ENCODE measurements at places on chromosomes 3 and 15.

- no peak for DNase-seq
These were observed 99.4 kb downstream of the IQSEC1 start for GRCh38 chr3:12973827-12974226.

- no peak for DNase-seq
These were observed 144.4 kb upstream of the NR2F2 start for GRCh38 chr15:96186105-96186504.

DNA sequence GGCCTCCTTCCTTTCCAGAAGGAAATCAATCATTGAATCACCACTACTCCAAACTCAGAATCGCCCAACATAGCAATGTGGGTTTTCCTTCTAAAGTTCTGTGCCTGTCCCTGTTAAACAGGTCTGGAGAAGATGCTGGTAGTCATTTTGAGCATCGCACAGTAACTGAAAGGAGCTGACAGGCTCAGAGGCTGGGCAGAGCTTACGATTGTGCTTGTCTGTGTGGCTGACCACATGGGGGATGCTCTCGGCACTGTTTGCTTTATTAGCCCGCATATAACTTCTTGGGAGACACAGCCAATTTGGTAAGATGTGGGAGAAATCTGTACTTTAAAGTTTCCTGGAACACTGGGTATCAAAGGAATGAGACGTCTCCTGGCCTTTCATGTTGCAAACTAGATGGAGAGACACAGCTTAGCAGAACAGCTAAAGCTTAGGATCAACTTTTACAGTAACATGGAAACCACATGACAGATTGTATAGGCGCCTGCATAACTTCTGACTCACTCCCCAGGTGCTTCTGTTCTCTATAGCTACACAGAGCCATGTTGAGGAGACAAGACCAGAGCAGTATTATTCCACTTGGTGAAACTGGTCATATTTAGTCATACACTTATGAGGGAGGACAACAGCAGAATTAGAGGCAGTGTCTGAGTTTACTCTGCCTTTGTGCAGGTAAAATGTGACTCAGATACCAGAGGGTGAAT is 374.1 kb downstream of the RORA start:
- DNase-seq, result no peak

- no peak for DNase-seq
These were observed 277.2 kb downstream of the SHQ1 start for GRCh38 chr3:72571052-72571451.

GRCh38 chr3:108673988-108674661 is 83.1 kb downstream of the RETNLB start:
- no peak for DNase-seq

DNA sequence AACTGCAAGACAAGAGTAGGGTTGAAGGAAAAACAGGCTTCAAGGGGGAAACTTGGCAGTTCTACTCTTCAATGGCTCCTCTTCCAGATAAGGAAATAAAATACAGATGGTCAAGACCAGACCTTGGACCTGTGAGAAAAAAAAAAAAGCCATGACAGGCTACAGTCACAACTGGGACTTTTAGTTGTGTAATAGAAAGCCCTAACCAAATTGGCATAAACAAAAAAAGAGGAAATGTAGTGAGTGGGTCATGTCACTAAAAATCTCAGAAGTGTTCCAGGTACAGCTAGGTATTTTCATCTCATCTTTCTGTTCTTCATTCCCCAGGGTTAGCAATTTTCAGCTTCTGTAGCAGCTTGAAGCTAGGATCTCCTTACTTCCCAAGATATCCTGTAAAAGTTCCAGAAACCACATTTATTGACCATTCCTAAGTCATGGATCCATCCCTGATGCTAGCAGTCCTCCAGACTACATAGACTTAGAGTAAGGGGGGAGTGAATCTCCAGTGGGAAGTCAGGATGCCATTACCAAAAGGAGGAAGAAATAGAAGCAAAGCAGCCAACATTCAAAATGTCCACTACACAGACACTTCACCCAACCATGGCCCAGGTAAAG is 61.0 kb upstream of the CSTA start:
- no peak for DNase-seq

- no peak for DNase-seq
These were observed 5.8 kb upstream of the IL17RD start for GRCh38 chr3:57170946-57171345.

DNA sequence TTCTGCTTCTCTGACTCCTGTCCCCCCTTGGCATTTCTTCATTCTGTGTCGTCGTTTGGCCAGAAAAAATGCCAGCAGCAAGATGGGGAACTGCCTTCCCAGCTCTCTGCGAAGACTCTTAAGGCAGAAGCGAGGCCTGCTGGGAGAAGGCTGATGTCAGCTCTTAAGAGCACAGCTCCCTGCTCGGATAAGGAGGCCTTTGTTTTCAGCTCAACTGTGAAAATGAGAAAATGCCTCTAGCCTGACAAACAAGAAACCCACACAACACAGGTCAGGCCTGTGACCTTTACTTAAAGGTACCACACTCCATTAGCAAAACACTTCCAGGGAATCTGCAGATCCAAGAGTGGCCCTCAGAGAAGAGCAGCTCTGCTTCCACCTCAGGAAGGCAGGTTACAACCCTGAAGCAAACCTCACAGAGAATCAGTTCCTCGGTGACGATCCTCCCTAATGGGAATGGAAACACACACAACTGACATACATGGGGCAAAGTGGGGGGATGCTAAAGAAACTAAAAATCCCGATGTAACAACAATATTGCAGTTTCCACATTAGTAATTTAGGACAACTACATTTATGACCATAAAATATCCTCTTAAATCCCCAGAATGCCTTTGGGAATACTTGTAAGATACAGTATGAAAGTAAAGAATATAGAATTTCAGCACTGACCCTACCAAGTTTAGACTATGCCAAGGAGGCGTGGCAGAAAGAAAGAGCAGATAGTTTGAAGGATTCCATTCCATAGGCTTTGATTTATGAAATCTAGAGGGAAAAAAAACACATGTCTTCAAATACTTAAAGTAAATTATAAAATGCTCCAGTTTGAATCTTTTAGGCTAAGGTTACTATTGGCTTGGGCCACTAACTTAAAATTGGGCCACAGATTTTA is 52.1 kb downstream of the VGLL4 start:
- DNase-seq, result no peak

GRCh38 chr3:3853544-3853943 is 54.3 kb downstream of the LRRN1 start:
- no peak for DNase-seq

- no peak for DNase-seq
These were observed 194.6 kb upstream of the TPM1 start for GRCh38 chr15:62847900-62848489.

- DNase-seq, result no peak
These were observed 634.2 kb downstream of the NAALADL2 start for GRCh38 chr3:175493301-175493700.

DNA sequence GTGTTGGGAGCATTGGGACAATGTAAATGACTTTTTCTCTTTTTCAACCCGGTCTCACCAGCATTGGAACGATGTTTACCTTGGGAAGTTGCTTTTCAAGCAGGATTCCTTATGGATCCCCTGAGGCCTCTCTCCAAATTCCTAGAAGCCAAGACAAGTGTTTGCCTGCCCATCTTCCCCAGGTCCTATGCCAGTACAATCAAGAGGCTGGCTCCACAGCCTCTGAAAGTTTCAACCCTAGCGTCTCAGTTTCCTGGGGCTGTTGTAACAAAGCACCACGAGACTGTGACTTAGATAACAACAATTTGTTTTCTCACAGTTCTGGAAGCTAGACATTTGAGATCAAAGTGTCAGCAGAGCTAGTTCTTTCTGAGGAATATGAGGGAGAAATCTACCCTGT is 347.2 kb upstream of the UMPS start:
- DNase-seq, result no peak

GRCh38 chr3:180563406-180563805 is 38.6 kb upstream of the TTC14 start:
- DNase-seq, result no peak

- peak; percentile 48 for DNase-seq
These were observed 213.1 kb downstream of the FGF12 start for GRCh38 chr3:192514081-192514753.

GRCh38 chr15:92810418-92811138 is 89.5 kb upstream of the CHD2 start:
- DNase-seq, result peak; percentile 25

GRCh38 chr15:88882785-88883184 is 12.6 kb downstream of the HAPLN3 start:
- DNase-seq, result no peak

- DNase-seq, result no peak
These were observed 3.1 kb upstream of the BHLHE40 start for GRCh38 chr3:4976109-4976508.

- no peak for DNase-seq
These were observed 132.1 kb downstream of the LPP start for GRCh38 chr3:188286087-188286513.

DNA sequence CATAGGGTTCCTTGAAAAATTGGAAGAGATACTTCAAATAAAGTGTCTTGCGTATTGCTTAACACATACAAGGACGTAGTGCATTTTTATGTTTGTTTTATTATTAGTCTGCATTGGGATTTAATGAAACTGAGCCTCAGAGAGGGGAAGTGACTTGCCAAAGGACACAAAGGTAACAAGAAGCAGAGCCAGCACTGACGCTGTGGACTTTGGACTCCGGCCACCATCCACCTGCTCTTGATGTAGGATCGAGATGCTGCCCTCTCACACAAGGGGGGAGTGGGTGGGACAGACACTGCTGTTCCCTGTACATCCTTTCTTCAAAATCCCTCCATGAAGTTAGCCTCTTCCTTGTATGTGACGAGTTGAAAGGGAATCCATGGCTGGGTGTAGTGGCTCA is 435.4 kb upstream of the RGMA start:
- DNase-seq, result no peak

DNA sequence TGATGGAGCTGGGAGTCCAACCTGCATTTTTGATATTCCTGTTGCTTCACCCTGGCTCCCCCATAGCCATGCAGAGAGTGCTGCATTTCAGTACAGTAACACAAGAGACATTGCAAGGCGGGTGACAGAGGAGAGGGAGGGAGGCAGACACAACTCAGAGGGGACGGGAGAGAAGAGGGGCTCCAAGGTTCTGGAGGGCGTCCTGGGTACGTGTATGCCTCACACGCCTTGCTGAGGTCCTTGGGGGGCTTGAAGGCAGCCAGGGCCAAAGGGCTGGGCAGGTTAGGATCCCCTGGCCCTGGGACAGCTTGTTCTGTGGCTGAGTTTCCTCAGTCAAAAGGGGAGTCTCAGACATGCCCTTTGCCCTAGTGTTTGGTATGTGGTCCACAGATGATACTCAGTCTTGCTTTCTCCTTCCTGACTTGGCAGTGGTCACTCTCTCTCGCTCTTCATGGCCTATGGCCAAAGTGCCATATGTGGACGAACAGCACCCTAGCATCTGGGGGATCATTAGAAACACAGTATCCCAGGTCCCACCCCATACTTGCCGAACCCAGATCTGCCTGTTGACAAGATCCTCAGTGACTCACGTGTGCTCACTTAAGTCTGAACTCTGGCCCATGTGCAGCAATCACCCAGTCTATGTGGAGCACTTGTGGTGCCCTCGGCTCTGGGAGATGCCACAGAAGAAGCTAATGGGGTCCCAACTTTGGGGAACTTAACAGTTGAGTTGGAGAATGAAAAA is 52.9 kb downstream of the FGD5 start:
- DNase-seq, result no peak

- no peak for DNase-seq
These were observed at the start of gene RASSF1 for GRCh38 chr3:50340448-50341329. RASSF1 (minus strand) TSS chr3:50340836; CDS start chr3:50340805, 31 bp downstream.

DNA sequence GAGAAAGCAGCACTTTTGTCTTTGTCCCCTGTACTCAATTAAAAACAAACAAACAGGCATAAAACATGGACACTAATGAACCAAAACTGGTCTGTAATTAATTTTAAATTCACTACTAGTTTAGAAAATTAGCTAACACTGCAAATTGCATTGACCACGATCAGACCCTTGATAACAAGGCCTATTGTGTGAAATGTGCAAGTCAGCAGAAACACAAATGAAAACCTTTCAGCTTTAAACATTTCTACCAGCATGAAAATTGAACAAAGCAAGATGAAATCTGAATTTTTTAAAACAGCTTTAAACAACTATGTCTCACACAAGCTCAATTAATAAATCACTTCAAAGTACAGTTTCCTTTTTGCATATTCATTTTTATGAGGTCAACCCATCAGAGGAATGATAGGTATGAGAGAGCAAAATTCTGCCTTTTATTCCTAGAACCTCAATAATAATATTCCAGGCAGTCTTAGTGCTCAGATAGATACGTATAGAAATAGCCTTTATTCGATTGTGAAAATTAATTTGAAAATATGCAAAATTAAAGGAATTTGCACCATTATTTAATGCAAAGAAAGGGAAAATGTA is 27.0 kb upstream of the CHMP2B start:
- DNase-seq, result no peak

GRCh38 chr3:152842413-152842812 is 7.5 kb downstream of the P2RY1 start:
- no peak for DNase-seq

DNA sequence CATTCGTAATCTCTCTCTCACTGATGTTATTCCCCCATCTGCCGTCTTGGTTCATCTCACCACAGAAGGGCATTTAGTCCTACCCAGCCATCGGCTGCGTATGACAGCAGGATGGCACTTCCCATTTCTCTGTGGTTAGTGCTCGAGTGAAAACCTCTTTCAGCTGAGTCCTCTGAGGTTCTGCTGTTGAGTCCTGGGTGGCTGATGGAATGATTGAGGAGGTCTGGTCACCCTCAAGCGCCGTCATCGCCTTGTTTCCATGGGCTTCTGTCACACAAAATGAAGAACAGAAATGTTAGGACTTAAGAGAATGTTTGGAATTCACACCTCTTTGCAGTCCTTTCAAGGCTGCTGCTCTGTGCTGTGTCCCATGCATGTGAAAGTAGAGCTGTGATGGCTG is 9.4 kb upstream of the SACM1L start:
- DNase-seq, result no peak

GRCh38 chr3:194871143-194871863 is 185.6 kb downstream of the FAM43A start:
- no peak for DNase-seq

GRCh38 chr3:23288286-23288685 is 85.2 kb downstream of the UBE2E2 start:
- DNase-seq, result no peak

GRCh38 chr3:100072326-100073048 is 41.8 kb downstream of the FILIP1L start:
- no peak for DNase-seq

DNA sequence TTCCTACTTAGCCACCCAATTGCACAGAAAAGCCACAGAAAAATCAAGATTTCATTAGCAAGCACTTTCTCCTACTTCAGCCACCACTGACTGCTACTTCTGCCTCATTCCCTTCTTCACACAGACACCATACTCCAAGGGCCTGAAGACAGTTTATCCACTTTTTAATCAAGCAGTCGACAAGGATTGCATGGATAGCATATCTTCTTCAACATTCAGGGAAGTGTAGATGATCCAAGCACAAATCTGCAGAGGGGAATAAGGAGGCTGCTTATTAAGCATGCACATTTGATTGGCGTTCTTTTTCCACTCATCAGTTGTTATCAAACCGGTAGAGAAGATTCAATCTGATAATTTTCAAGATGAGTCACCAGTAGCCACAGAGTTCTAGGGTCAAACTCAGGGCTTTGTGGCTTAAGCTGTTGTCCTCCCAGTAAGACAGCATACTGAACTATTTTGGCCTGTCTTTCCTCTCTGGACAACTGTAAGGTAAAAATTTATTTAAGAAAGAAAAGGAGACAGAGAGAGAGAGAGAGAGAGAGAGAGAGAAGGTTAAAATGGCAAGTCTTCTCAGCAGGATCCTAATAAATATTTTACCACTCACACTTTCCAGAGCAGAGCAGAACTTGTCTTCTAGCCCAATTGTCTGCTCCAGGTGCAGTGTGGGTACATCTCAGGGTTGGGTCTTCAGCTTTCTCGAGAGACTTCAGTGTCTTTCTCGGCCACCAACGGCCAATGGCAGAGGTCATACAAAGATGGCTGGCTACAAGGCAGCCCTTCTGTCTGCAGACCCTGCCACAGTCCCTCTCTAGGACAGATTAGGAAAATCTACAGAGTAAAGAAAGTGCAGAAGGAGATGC is 80.6 kb upstream of the BHLHE40 start:
- no peak for DNase-seq

Data from NCI-H1436 (cell line).